ENCODE measurements at places on chromosomes 12 and 14.
A peak's percentile ranks its signal among the peaks of the same experiment; 100 is the strongest.

DNA sequence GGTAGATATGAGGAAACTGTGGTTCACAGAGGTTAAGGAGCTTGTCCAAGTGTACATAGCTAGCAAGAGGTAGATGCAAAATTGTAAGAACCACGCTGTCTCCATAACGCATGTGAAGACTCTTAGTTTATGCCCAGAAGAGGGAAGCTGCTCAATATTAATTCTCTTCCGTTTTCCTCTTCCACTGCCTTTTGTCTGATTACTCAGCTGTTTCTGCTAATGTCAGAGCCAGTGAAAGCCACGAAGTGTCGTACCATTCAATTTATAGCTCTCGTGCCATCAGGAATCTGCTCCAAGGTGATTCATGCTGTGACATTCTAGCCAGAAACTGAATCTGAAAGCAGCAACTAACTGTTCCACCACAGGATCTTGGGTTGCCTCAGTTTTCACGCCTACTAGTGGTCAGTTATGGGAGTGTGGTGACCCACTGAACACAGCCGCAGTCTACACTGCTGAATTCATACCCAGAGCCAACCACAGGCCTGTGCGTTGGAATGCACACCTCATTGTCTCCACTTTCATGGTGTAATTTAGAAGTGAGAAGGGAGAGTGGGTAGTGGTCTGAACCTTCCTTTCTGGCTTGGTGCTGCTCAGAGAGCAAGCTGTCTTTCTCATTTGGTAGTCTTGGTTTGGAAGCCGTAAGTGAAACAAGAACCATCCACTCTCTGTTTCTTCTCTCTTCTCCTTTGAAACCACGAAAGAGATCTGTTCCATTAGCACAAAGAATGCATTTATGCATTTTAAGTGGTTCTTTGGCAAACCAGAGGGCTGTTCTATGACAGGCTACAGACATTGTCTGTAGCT lies 74.2 kb upstream of the NAP1L1 start:
- DNase-seq = peak; percentile 52

- no peak for DNase-seq
Observed at GRCh38 chr14:24463884-24464785, 21.6 kb upstream of the SDR39U1 start.

DNA sequence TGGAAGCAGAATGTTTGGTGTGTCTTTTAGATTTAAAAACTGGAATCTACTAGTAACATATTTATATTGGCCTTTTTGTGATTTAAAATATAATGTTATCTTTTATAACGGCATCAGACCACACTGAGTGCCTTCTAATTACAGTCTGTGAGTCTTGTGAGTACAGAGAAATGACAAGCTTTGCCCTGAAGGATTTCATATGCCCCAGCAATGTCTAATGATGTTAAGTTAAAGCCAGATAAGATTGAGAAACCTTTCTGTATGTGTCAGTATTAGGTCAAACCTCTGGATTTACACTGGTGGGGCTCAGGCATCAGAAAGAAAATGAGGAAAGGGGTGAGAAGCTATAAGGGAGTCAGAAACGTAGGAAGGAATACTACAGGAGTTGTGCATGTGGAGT lies 25.2 kb downstream of the PLEKHA5 start:
- DNase-seq = no peak

- no peak for DNase-seq
Observed at GRCh38 chr12:130433834-130434233, 96.1 kb downstream of the PIWIL1 start.

- no peak for DNase-seq
Observed at GRCh38 chr12:26124446-26125399, at the start of gene BHLHE41. Gene BHLHE41, minus strand, starts transcription at chr12:26125037. Its CDS starts 258 bp downstream, at chr12:26124779.

- no peak for DNase-seq
Observed at GRCh38 chr14:53630336-53630735, 326.3 kb downstream of the BMP4 start.

DNA sequence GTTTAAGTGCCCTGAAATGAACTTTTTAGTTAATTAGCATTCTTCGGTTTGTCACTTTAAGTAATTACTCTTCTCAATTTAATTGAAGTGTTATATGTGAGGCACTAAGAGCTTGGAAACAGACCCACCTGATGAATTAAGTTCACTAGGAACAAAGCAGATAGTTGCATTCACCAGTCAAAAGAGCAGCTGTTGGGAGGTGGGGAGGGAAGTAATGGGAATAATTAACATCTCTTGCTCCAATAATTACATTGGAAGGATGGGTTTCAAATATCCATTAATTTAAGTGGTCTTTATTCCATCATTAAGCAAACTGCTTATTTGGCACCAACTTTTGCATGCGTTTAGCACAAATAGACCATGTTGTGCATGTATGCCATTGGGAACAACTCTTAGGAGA lies 667.2 kb downstream of the GALC start:
- no peak for DNase-seq

DNA sequence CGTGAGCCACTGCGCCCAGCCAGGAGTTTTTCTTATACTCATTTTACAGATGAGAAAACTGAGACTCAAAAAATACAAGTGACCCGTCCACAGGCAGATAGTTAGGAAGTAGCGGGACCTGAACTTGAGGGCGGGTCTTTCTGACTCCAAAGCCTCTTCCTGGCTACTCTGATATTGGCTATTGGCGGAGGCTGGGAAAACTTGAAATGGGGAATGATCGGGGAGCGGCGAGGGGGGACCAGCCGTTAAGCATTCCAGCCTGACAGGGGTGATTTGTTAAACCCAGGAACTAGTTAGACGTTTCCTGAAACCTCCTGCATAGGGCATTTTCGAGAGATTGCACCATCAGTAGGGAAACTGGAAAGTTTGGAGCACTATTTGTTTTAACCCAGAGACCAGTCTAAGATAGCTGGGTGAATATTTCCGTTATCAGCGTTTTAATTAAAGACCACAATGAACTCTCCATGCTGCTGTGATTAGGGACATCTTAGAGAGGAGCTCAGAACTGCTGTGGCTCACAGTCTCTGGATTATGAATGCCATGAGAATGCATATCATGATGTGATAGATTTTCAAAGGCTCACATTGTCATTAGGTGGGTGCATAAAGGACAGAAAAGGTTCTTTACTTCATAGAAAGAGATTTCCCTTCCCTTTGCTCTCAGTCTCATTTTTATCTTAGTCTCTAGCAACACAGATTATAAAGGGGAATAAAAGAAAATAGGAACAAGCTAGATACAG lies 2.5 kb downstream of the NR1H4 start:
- DNase-seq = no peak

GRCh38 chr14:92596331-92596907 lies 82.8 kb downstream of the RIN3 start:
- no peak for DNase-seq

GRCh38 chr14:90111895-90112534 lies 50.2 kb downstream of the KCNK13 start:
- DNase-seq = no peak

- DNase-seq = no peak
Observed at GRCh38 chr12:106176560-106176959, 37.8 kb upstream of the NUAK1 start.

DNA sequence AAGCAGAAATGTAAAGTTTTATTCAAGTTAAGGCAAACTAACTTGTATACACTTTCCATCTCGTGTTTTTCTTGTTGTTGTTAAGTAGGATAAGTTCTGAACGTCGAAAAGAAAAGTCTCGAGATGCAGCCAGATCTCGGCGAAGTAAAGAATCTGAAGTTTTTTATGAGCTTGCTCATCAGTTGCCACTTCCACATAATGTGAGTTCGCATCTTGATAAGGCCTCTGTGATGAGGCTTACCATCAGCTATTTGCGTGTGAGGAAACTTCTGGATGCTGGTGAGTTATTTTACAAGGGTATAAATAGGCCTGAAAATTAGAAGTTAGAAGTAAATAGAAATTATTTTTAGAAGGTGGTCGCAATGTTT lies 25.0 kb downstream of the HIF1A start:
- DNase-seq = no peak

DNA sequence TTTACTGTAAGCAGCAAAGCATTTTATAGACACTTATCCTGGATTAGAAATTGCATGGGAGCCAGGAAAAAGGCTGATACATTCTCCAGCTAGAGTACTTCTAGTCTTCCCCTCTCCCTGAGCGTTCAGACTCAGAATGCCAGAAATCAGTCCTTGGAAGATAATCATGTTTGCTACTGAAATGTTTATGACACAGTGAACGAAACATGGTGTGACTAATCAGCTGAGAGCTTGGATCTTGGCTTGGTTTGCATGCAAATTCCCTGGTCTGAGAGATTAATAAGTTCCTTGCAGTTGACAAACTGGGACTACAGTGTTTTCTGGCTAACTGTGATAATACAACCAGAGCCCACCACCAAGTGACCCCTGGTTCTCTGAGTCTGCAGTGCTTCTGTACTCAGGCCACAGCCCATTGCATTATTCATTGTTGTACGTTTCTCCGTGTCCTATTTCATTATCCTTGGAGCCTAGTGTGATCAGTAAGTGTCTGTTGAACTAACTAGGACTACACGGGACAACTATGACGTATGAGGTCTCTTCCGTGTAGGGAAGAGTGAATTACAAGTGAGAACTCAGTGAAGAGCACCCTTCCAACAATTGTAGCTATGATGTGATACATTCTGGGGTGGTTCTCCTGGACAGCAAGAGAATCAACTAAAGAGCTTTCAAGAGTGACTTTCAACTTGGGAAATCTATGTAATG lies 34.6 kb upstream of the EVL start:
- no peak for DNase-seq

DNA sequence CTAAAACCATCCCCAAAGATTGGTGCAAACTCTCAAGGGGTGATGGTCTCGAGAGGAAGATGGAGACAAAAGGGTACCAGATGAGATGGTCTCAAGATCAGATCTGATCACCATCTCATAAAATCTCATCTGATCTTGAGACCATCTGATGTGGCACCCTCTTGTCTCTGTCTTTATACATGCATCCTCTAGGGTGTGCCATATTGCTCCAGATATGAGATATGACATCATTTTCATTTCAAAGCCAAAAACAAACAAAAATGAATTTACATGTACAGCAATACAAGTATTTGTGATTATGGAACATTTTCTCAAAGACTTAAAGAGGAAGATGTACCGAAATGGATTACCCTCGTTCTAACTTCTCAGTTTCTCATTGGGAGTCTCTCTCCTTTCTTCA lies 787.2 kb downstream of the GALC start:
- no peak for DNase-seq

GRCh38 chr12:117400912-117401311 lies 39.5 kb upstream of the NOS1 start:
- no peak for DNase-seq

GRCh38 chr14:105021656-105022275 lies 883 bp upstream of the CDCA4 start:
- no peak for DNase-seq

DNA sequence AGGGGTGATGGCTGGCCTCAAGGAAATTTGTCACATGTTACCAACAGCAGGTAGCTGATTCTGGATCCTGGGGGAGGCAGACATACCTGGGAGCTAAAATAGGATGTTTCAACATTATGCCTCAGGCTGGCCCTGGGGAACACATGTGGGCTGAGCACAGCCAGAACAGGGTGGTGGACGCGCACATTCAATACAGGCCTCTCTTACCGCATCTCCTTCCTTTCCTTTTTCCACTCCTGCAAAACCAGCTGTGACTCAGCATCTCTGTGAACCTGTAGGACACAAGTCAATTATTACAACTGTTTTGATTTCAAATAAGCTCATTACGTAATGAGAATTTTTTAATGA lies 61.0 kb downstream of the NT5DC3 start:
- DNase-seq = no peak

DNA sequence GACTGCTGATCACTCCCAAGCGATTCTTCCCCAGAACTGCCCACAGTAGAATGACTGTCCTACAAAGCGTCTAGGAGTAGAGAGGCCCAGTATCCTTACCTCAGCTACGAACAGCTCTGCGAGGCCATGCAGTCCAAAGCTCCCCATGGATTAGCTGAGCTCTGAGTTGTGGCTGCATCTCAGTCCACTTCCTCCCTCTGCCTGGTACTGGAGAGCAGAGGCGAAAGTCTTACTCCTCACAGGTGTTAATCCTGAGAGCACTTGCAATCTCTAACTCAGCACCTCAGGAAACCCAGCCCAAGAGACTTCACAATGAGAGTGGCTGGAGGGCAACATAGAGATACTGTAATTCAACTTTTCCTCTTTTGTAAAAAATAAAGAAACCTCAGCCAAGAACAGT lies 493.1 kb downstream of the BCAT1 start:
- no peak for DNase-seq

Measured in CD4-positive, alpha-beta memory T cell (primary cell).